CD14-positive monocyte (primary cell): ENCODE measurements at places on chromosomes 4 and X. TPM values are rescaled to one million over a fixed set of nuclear protein-coding genes. Genes with fewer than 3 reads are reported as not detected.
A peak's percentile ranks its signal among the peaks of the same experiment; 100 is the strongest.

SLC16A2 gene
- polyA plus RNA-seq = not detected in 2 replicates

RHOXF2 gene
- polyA plus RNA-seq = not detected

DNA sequence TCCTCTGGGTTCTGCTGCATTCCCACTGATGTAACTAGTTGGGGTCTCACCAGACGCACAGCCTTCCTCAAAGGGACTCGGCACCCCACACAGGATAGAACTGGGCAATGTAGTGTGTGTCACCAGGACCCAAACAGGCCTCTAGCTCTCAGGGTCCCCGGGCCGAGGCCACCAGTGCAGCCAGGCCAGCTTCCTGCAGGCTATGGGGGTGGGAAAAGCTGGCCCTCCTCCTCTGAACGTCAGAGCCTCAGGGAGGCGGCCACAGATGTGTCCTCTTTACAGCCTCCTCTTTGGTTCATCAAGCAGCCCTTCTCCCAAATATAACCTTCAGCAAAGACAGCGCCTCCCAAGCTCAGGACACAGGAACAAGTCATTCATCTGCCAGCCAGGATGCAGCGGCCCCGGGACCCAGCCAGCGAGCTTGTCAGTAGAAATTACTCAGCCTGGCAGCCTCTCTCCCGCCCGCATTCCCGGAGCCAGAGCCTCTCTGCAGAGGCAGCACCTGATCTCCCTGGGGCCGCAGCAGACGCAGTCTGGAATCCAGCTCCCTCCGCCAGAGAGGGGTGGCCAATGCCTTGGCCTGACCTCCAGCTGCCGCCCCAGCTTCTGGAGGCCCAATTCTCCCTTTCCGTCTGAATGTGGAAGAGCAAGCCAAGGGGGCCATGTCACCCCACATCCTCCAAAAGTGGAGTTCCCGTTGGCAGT lies 288.5 kb downstream of the FBXW7 start:
- H3K27ac ChIP-seq = no peak overlapping the region
- no peak for DNase-seq
- H3K4me3 ChIP-seq = no peak overlapping the region
- no peaks in the 10 kb centered on the region for H3K4me1 ChIP-seq

DNA sequence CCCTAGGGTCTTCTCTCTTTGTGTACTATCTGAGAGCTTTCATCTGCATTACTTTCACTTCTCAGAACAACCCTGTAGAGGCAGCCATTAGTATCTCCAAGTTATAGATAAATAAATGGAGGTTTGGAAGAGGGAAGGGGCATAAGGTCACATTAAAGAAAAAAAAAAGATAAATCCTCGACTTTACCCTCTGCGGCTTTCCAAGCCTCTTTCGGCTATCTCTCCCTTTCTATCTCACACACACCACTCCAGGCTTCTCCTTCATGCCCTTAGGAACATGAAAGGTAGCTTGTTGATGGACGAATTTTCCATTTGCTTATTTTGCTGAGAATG lies 660 bp upstream of the ARHGEF9 start:
- peak overlapping the region; percentile 57 for H3K4me3 ChIP-seq
- DNase-seq = no peak
- H3K27ac ChIP-seq = no peak overlapping the region
- H3K27me3 ChIP-seq = no peaks in the 10 kb centered on the region
- no peaks in the 10 kb centered on the region for H3K4me1 ChIP-seq

DNA sequence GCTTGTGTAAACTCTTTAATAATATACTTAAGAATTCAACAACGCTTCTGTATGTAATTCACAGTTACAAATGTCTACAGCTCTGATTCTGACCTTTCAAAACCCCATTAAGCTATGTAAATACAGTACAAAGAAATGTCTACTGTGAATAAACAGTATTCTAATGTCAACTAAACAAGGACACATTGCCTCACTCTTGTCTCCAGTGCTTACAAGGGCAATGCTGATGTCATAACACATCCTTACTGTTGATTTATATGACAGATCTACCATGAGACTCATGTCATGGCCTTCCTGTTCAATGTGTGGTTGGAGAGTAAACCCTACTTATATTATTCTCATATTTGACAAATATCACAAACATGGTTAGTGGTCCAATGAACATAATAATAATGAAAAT lies 256.1 kb upstream of the ADGRL3 start:
- H3K27me3 ChIP-seq = no peaks in the 10 kb centered on the region
- no peaks in the 10 kb centered on the region for H3K36me3 ChIP-seq
- DNase-seq = no peak
- no peaks in the 10 kb centered on the region for H3K4me1 ChIP-seq
- H3K27ac ChIP-seq = no peak overlapping the region
